Stimulated activated CD8-positive, alpha-beta memory T cell treated with anti-CD3 and anti-CD28 coated beads, Interleukin-4, amount 100 ng/mL, for 1 hour (primary cell): ENCODE measurements at places on chromosomes 7 and 10.

DNA sequence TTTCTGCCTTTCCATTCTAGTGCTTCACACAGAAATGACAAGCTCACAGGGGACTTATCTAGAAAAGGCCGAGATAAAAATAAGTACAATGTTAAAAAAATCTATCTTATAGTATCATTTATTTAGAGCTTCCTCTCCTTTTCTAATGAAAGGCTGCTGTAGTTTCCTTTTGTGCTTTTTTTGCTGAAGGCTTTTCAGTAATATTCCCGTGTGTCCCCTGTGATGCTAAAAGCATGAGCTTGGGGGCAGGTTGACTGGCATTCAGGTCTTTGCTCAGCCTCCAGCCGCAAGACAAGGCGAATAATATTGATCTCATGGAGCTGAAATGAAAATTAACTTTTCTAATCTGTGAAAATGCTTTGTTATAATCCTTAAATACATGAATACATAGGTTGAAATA lies 143.0 kb downstream of the ST7 start:
- DNase-seq: no peak

GRCh38 chr10:117348236-117348635 lies 27.0 kb downstream of the PDZD8 start:
- DNase-seq: no peak

DNA sequence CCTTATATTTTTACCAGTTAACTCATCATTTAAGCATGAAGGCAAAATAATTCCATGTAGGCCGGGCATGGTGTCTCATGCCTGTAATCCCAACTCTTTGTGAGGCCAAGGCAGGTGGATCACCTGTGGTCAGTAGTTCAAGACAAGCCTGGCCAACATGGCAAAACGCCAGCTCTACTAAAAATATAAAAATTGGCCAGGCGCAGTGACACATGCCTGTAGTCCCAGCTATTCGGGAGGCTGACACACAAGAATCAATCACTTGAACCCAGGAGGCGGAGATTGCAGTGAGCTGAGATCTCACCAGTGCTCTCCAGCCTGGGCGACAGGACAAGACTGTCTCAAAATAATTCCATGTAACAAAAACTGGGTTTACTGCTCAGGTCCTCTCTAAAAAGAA lies 18.3 kb downstream of the HNRNPA2B1 start:
- DNase-seq: no peak

GRCh38 chr10:106619346-106619745 lies 545.2 kb downstream of the SORCS1 start:
- no peak for DNase-seq

DNA sequence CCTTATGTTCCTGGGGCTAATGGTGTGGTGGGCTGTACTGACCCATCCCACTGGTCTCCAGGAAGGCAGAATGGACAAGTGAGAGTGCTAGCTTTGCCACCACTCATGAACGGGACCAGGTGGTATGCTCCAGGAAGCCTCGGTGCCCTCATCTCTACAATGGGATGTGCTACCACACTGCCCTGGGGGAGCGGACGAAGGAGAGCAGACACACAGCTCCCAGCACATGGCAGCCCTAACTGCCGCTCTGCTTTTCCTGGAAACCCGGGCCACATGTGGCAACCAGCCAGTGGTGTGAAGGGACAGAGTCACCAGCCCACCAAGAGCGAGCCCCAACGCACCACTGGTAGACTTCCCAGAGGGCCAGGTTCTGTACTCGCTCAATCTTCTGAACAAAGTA lies 35.8 kb downstream of the PARP12 start:
- no peak for DNase-seq

- no peak for DNase-seq
These were observed 286.1 kb upstream of the NPSR1 start for GRCh38 chr7:34371922-34372321.

- DNase-seq: no peak
These were observed 32.4 kb upstream of the RET start for GRCh38 chr10:43044448-43044921.

DNA sequence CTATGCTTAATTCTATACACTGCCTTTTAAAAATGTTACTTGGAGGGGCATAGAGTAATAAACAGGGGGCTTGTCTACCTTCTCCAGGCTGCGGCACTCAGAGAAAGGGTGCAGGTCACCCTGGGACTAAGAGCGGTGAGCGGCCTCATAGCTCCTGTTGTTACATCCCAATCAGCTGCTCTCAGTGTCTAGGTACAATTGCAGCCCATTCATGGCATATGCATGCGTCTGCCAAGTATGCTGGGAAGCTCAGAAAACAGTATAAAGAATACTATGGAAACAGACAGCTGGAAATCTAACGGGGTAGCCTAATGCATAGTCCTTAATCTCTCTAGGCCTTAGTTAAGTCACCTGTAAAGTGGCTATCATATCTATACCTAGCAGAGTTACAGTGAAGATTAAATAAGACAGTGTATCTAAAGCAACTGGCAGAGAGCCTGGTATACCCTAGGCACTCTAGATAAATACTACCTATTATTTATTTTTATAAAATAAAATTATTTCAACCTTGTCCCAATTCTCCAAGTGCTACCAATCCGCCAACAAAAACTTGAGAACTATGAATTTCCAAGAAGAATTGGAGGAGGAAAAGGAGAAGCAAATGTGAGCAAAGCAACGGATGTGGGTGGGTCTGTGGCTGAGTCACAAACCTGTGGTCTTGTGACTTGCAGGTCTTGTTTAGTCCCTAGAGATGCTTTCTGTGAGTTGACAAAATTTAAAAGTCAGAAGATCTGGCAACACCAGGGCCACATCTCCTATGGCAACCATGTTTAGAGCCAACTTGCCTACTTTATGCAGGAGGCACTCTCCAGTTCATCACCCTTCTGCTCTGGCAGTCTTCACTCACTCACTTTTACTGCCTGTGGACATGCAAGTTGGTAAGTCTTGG lies 183.0 kb downstream of the RAPGEF5 start:
- no peak for DNase-seq

DNA sequence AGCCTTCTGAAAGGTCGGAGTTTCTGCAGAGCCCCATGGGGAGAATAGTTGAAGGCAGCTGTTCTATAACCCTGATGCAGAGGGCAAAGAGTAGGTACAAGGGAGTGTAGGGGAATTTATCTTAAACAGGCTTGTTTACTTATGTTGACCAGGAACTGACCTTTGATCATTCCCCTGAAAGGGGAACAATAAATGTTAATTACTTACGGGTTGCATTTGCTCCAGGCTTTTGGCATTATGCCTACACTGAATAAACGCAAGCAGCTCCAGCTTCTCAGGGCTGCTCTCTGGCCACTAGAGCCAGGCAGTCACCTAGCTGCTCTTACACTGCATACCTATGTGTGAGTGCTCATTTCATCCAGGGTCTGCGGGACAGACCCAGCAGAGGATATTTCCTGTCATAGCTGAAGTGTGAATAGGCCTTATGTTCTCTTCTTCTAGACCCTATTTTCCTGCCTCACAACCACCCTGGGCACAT lies 26.9 kb upstream of the ABCA13 start:
- no peak for DNase-seq

GRCh38 chr7:30412782-30413504 lies 65.6 kb downstream of the NOD1 start:
- DNase-seq: no peak

GRCh38 chr7:11450281-11450680 lies 381.7 kb downstream of the THSD7A start:
- no peak for DNase-seq

DNA sequence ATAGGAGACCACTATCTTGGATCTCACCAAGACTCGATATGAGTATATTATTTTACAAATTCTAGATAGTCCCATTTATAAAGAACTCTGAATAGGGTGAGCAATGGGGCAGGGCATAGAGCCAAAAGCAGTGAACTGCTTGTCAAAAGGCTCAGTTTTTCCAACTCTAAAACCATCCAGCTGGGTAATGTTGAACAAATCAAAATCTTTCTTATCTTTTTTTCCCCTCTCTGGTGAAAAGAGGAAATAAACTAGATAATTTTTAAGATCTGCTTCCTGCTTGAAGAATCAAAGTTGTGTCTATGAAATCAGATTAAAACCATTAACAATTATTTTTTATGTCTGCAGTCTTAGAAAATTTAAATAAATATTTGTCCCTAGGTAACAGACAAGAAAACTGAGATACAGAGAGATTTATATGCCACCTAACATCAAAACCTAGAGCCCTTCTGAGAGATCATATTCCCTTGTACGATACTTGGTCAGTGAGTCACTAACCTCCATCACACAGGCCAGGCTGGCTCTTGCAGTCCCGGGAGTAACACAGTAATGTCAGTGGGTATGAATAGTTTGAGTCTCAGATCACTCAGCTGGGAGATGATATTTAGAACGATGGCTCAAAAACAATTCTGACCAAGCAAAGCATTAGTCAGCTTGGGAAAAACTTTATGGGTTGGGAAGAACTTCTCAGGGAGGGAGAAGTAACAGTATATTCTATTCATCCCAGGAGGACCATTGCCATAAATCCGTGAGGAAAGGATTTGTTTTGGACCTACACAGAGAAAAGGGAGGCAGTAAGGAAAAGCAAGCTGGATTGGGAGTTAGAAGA lies 178.8 kb downstream of the REEP3 start:
- no peak for DNase-seq

DNA sequence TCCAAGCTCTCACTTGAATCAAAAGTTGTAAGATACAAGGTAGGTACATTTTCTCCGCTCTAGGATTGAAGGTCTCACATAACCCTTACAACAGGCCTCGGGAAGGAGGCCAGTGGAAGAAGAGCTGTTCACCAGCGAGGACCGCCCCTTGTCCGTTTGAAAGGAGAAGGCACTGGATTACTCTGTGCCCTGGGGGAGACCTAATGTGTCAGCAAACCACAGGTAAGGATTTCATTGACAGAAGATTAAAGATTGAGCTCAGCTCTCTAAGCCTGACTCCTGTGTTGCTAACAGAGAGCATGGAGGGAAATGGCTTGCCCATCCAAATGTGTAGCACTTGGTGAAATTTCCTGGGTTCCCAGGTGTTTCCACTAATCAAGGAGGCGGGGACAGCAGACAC lies 81.2 kb downstream of the SLC16A9 start:
- no peak for DNase-seq

DNA sequence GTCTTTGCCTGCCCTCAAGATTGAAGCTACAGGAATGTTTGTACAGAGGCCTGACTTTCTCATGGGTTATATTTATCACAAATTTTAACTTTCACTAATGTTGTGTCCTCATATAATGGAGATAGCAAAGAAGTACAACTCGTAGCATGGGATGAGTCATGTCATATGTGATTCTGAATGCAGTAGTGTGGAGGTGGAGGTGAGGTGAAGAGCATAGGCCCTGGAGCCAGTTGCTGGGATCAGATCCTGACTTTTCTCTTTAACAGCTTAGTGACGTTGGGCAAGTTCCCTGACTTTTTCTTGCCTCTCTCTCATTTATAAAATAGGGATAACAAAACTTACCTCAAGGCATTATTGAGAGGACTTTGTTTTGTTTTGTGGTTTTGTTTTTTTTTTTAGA lies 132.1 kb upstream of the IMMP2L start:
- DNase-seq: no peak

DNA sequence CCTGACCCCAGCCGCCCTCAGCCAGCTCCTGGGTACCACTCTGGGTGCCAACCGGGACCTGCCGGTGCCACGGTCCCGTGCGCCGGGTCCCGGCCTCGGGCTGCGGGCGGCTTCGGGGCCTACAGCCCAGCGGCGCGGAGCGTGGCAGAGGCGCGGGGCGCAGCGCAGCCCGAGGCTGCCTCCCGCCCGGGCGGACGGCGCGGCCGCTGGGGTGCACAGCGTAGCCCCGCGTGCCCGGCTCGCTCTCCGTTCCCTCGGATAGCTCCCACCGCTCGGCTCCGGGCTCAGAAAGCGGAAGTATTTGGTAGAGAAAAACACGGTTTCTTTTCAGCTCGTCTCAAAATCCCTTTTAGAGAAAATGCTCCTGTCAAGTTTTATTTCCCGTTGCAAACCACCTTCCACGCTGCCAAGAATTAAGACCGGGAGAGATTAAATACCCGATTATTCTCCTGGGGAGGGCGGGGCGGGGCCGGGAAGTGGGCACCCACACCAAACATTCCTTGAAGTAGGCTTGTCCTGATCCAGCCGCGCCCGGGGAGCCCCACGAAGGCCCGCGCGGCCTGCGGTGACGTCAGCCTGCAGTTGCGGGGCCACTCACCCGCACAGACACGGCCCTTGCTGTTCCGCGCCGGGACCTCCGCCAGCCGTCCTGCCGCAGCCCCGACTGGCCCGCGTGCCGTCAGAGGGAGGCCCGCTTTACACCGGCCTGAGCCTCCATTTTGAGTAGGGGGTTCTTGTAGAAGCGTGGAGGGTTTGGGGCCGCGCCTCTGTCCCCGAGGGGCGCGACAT lies 7.2 kb downstream of the HOXA13 start:
- no peak for DNase-seq

DNA sequence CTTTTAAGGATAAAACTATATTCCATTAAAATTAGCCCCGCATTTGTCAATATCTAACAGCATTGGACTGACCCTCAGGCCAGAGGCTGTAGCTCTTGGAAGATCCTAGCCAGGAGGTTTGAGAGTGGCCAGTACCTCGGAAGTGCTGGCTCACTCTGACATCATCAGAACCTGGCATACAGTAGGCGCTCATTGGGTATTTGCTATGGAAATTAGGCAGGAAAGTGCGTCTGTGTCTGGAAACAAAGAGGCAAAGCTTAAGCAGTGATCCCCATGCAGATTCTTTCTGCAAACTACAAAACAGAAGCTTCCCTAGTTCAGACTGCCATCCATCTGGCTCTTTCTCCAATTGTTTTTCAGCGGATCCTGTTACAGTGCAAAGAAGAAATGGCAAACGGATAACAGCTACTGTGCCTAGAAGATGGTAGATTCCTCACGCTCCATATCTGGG lies 1.7 kb upstream of the PRKCQ start:
- DNase-seq: no peak

DNA sequence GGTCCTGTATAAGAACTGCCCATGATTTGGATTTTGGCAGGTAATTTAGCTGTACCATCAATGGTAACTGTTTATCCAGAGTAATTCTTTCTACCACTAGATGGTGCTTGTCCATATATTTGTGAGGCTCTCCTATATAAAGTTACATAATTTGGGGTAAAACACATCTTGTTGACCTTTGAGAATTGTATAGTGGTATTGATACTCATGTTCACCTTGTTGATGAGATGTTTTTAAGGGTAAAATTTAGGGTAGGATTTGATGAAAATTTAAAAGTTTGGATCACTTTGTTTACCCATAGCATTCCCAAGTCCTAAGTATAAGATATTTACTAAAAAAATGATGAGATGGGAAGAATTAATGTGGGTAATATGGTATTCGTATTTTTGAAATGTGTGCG lies 31.6 kb downstream of the ST7 start:
- DNase-seq: no peak

DNA sequence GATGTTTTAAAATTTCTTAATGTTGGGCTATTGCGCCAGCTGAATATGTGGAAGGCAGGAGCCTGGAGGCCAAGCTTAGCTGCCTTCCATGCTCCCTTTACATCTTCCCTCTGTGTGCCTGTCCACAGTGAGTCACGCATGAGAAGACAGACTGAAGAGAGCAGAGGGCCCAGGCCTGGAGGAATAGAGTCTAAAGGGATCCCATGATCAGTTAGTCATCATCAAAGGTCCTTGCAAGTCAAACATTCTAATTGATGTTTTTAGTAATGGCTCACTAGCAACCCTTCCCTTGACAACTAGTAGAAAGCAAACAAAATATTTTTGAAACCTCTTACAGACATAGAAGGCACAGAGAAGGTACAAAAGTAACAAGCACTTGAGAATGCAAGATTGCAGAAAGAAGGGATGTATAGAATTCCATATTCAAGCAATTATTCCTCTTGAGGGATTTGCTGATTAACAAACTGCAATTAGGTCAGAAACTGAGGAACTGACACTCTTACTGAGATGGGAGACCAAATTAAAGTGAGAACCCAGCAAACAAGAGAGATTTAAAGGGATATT lies 30.7 kb upstream of the APBB1IP start:
- no peak for DNase-seq

- DNase-seq: no peak
These were observed 69.8 kb upstream of the DNAJB12 start for GRCh38 chr10:72424561-72424960.
